ENCODE measurements at places on chromosomes 6 and 20.

GRCh38 chr20:536426-537010 lies 7.1 kb downstream of the CSNK2A1 start:
- no peak for DNase-seq

DNA sequence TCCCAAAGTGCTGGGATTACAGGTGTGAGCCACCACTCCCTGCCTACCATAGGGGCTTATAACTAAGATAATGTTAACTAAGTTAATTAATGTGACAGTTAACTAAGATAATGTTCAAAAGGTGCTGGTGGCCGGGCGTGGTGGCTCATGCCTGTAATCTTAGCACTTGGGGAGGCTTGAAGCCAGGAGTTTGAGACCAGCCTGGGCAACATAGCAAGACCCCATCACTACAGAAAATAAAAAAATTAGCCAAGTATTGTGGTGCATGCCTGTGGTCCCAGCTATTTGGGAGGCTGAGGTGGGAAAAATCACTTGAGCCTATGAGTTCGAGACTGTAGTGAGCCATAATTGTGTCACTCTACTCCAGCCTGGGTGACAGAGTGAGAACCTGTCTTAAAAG lies 32.8 kb upstream of the SRF start:
- no peak for DNase-seq

DNA sequence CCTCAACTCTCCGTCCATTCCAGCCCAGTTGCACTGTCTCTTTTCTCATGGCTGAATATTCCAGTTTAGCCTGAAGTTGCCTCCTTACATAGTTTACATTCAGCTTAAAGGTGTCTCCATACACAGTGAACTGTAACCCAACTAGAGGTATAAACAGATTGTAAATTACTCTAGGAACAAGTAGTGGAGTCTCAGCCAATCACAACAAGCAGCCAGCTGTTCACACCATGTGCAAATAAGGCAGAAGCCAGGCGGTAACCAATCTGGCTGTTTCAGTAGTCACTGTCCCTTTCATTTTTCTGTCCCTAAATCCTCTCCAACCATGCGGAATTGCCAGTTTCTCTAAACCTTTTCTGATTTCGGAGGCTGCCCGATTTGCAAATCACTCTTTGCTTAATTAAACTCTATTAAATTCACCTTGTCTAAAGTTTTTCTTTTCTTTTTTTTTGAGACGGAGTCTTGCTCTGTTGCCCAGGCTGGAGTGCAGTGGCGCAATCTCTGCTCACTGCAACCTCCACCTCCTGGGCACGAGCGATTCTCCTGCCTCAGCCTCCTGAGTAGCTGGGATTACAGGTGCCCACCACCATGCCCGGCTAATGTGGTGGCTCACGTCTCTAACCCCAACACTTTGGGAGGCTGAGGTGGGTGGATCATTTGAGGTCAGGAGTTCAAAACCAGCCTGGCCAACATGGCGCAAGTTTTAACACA lies 37.6 kb upstream of the GFOD1 start:
- no peak for DNase-seq

GRCh38 chr6:150722614-150723344 lies 123.1 kb downstream of the PLEKHG1 start:
- no peak for DNase-seq

GRCh38 chr6:156955494-156956183 lies 178.5 kb downstream of the ARID1B start:
- no peak for DNase-seq

DNA sequence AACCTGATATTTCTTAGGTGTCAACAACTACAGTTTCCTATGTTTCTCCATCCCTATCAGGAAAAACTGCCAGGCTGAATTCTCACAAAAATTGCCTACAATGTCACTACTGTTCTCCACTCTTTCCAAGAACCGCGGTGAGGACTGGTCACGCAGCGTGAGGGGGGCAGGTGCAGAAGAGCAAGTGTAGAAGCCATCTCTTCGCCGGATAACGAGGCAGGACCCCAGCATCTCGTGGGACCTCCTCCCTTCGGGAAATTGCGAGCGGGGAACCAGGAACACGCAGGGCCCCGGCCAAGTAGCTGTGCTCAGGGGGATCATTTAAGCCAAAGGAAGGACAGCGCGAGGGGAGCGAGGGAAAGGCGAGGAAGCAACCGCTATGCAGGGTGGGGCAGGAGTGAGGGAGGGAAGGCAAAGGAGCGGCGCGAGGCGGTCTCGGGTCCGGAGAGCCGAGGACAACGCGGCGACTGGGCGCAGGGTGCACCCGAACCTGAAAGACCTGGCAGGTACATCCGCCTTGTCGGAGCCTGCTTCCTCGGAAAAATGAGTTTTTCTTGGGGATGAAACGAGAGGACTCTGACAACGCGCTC lies 559 bp downstream of the APMAP start:
- DNase-seq: peak; percentile 14

DNA sequence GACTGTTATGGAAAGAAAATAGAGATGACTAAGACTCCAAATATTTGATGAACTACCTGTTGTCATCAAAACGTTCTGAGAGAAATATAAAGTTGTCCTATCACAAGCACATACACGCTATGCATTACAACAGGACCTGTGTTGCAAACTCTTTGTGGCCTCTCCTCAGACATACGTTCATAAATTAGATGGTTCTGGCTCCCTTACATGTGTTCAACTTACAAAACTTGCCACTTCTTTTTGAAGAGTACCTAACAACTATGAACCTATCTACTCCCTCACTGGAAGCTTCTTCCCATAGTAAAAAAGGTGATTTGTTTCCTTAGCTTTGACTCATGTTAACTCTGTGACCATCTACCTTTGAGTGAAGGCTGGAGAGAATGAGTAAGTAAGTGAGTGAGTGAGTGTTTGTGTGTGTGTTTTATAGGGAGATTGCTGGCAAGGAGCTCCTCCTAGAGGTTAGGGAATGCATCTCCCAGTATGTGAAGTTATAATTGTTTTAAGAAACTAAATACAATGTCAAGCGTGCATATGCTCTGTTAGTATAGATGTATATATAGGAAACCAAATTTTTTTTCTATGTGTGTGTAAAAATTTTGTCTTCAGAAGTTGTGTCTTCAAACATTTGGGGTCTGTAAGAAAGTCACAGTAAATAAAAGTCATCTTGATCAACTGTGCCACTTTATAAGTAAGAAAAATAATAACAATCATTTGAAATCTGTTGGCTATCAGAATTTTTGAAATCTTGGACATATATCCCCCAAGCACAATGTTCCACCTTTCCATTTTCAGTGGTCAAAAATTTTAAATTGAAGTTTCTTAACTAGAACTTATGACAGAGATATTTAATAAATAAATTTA lies 1211.1 kb upstream of the GJE1 start:
- peak; percentile 29 for DNase-seq

- DNase-seq: peak; percentile 9
Observed at GRCh38 chr6:142819603-142820337, 125.2 kb downstream of the HIVEP2 start.

- peak; percentile 84 for DNase-seq
Observed at GRCh38 chr6:134352786-134353480, 35.0 kb upstream of the SGK1 start.

- no peak for DNase-seq
Observed at GRCh38 chr6:12967686-12968085, 251.1 kb downstream of the PHACTR1 start.

- peak; percentile 60 for DNase-seq
Observed at GRCh38 chr6:127464881-127465459, 5.8 kb upstream of the KIAA0408 start.

GRCh38 chr6:157569543-157569942 lies 188.6 kb downstream of the ZDHHC14 start:
- DNase-seq: no peak

- no peak for DNase-seq
Observed at GRCh38 chr20:61731363-61732181, 334.1 kb downstream of the TAF4 start.
